Peyer's patch (tissue), 4 donors: ENCODE measurements at places on chromosomes 11 and 22. TPM values are rescaled to one million over a fixed set of nuclear protein-coding genes. Genes with fewer than 3 reads are reported as not detected.
A peak's percentile ranks its signal among the peaks of the same experiment; 100 is the strongest.

DNA sequence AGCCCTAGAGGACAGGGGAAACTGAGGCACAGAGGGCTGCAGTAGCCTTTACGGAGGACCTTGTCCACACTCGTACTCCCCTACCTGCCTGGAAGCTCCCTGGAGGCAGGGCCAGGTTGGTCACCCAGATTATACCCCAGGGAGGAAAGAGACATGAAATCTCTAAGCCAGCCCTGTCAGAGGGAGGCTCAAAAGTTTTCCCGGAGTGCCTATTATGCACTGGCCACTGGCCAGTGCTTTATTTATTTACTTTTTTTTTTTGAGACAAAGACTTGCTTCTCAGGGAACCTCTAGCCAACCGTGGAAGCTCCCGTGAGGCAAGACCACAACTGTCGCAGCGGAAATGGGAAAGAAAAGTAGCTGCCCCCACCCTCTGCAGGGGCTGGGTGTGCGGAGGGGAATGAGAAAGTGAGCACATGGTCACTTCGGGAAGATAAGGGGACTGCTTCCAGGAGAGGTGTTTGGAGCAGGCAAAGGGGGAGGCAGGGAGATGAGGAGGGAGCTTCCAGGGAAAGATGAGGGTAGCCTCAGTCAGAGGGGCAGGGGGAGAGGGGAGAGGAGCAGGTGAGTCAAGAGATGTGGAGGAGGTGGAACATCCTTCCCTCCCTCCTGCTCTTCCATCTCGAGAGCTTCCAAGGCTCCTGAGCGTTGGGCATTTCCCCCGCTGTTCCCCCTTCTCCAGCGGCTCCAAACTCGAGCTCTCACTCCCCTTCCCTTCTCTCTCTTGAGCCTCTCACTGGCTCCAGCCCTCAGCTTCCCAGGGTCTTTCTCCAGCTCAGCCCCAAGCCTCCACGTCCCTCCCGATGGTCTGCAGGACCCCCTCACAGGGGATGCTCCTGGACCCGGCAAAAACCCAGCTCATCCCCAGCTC is 4.3 kb downstream of the IL2RB start:
- H3K4me3 ChIP-seq, result no peak overlapping the region
- no peak for DNase-seq
- H3K4me1 ChIP-seq, result no peaks in the 10 kb centered on the region
- H3K27ac ChIP-seq, result peak overlapping the region; percentile 75
- H3K36me3 ChIP-seq, result no peaks in the 10 kb centered on the region

GRCh38 chr11:129813231-129813791 is 2.3 kb upstream of the TMEM45B start:
- no peak overlapping the region for H3K4me3 ChIP-seq
- DNase-seq, result no peak
- no peaks in the 10 kb centered on the region for H3K4me1 ChIP-seq

Gene IL10RA
- total RNA-seq, result 50.3 TPM

GRCh38 chr11:74019860-74020259 is 11.0 kb upstream of the UCP3 start:
- DNase-seq, result no peak
- H3K4me3 ChIP-seq, result no peak overlapping the region
- no peaks in the 10 kb centered on the region for H3K36me3 ChIP-seq
- peaks cover 16% of the 10 kb centered on the region for H3K4me1 ChIP-seq
- H3K27me3 ChIP-seq, result no peaks in the 10 kb centered on the region
- H3K27ac ChIP-seq, result no peak overlapping the region

Gene CYTH4
- 75.9 TPM for total RNA-seq

Gene PELI3
- total RNA-seq, result 10.2 TPM

DNA sequence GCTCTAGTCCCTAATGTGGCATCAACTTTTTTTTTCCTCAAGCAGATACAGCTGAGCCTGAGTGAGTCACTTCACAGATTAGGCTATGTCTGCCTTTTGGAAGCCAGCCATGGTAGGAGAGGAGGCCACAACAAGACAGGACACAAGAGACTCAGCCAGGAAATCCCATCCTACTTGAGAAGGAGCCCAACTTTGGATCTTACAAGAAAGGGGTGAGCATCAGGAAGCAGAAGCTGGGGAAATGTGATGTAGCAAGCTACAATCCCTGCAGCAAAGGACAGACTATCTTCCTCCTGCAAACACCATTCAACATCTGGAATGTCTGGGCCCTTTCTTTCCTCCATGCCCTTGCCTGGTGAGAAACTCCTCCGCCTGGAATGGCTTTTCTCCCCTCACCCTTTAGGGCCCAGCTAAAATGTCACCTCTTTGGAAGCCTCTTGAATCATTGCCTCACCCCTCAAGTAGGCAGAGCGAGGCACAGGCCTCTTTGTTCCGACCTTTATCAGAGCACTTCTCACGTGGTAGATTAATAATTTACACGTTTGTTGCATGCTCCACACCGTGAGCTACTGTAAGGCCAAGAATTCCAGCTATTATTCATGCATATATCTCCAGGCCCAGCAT is 156.4 kb upstream of the PITPNB start:
- no peak for DNase-seq
- H3K27ac ChIP-seq, result peak overlapping the region; percentile 51
- H3K4me1 ChIP-seq, result no peaks in the 10 kb centered on the region
- no peak overlapping the region for H3K4me3 ChIP-seq

Gene SLC25A18
- 5.5 TPM for total RNA-seq

DNA sequence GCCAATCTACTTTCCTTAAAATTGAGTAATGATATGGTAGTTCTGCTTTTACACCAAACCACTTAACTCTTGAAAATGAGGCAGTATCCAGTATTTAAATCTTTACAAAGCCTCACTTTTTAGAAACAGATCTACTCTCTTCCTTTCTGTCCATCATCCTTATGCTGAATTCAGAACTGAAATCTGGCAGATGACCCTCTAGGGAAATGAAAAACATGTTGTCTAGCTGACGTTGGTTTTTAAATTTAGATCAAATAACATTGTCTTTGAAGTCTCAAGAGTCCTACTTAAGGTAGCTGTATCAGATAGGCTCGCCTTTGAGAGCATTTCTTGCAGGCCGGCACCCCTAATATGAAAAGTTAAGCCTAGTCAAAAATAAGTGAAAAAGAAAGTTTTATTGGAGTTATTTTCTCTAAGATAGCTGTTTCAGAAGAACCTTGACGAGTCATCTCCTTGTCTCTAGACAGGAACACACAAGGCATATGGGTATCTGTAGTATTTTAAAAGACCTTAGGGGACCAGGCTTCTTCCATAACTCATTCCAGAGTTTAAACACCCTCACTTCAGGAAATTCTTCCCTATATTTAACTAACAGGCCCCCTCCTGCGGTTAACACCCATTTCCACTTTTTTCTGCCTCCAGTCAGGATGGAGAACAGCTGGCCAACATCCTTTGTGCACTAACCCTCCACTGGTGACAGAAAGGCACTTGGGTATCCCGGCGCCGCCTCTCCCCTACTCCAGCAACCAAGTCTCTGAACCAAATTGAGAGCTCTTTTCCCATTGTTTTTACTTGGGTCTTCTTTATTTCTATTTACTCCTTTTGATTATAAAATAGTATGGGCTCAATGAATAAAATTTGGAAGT is 81.2 kb downstream of the WNT11 start:
- H3K27me3 ChIP-seq, result no peaks in the 10 kb centered on the region
- DNase-seq, result no peak
- no peaks in the 10 kb centered on the region for H3K36me3 ChIP-seq

GRCh38 chr11:120547811-120548681 is 36.5 kb downstream of the GRIK4 start:
- no peak overlapping the region for H3K27ac ChIP-seq
- H3K36me3 ChIP-seq, result no peaks in the 10 kb centered on the region
- H3K4me3 ChIP-seq, result no peak overlapping the region
- H3K4me1 ChIP-seq, result peaks cover 18% of the 10 kb centered on the region
- no peaks in the 10 kb centered on the region for H3K27me3 ChIP-seq

Gene PRAME
- total RNA-seq, result not detected

Gene POLD4
- 74.3 TPM for total RNA-seq

DNA sequence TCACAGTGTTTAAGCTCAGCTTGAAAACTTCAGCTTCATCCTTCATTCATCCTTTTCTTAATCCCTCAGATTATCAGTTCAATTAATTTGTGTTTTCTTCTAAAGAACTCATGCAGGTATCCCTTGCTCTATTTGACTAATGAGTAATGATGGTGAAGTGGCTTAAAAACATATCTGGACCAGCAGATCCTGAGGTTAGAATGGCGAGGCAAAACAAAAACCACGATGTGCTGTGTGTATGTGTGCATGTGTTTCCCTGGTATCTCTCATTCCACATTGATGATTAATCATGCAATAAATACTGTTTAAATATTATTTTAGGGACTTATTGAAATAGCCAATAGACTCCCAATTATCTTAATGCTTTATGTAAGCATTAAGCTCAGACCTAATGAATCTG is 437.0 kb downstream of the DYNC2H1 start:
- H3K27ac ChIP-seq, result no peak overlapping the region
- H3K36me3 ChIP-seq, result no peaks in the 10 kb centered on the region
- no peak for DNase-seq
- H3K4me3 ChIP-seq, result no peak overlapping the region
- no peaks in the 10 kb centered on the region for H3K4me1 ChIP-seq

DNA sequence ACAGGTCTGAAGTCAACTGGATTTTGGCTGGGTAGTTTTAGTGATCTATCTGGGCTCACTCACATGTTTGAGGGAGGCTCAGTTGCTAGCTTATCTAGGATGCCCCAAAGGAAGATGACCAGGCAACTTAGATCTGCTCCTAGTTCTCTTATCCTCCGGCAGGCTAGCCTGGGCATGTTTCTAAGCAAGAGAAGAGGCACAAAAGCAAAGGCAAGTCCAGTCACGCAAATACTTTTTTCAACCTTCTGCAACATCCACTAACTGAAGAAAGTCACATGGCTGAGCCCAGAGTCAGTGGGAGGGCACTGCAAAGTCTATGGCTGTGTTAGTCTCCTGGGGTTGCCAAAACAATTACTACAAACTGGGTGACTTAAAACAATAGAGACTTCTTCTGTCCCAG is 32.9 kb upstream of the FSHB start:
- DNase-seq, result no peak
- H3K4me1 ChIP-seq, result no peaks in the 10 kb centered on the region
- no peak overlapping the region for H3K4me3 ChIP-seq
- H3K27me3 ChIP-seq, result no peaks in the 10 kb centered on the region

GRCh38 chr11:44310206-44310462 is 195 bp upstream of the ALX4 start:
- peaks cover 67% of the 10 kb centered on the region for H3K27me3 ChIP-seq
- H3K36me3 ChIP-seq, result no peaks in the 10 kb centered on the region
- no peaks in the 10 kb centered on the region for H3K4me1 ChIP-seq
- no peak for DNase-seq
- peak overlapping the region; percentile 26 for H3K4me3 ChIP-seq
- H3K27ac ChIP-seq, result no peak overlapping the region

DNA sequence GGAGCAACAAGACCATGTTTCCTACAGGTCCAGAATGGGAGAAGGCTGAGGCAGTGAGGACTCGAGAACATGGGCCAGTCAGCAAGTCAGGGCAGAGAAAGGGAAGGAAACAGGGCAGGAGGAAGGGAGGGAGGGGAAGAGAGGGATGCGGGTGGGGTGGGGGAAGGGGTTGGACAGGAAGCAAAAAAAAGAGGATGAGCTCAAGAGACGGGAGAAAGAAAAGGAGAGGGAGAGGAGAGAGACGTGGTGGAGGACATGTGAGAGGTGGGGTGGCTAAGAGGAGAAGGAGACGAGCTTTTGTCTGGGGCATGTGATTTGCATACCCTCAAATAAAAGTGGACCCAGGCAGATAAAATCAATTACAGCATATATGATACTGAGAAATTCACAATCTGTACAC is 389.5 kb upstream of the B3GAT1 start:
- no peaks in the 10 kb centered on the region for H3K4me1 ChIP-seq
- no peaks in the 10 kb centered on the region for H3K36me3 ChIP-seq
- no peak overlapping the region for H3K4me3 ChIP-seq
- no peak overlapping the region for H3K27ac ChIP-seq
